Heart right ventricle (tissue), 16 donors: ENCODE measurements at places on chromosomes 11 and 22. TPM values are rescaled to one million over a fixed set of nuclear protein-coding genes. Genes with fewer than 3 reads are reported as not detected.
A peak's percentile ranks its signal among the peaks of the same experiment; 100 is the strongest.

The MS4A7 gene
- 23.9 TPM for total RNA-seq

The C11orf42 gene
- total RNA-seq = not detected

The CHRDL2 gene
- total RNA-seq = 6.3 TPM

DNA sequence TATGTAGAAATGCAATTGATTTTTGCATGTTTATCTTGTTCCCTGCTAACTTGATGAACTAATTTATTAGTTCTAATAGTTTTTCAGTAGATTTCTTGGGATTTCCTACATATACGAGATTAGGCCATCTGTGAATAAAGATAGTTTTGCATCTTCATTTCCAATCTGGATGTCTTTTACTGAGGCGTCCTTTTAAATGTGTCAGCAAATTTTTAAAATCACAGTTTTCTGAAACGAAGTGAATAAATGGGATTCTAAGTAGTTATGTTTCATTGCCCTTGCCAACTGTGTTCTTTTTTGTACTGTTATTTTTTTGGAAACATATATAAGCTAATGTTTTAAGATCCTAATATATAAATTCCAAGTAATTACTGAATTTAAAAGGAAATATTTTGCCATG is 50.0 kb downstream of the CYP2R1 start:
- peaks cover 12% of the 10 kb centered on the region for H3K36me3 ChIP-seq
- no peak overlapping the region for H3K4me3 ChIP-seq
- no peaks in the 10 kb centered on the region for H3K27me3 ChIP-seq
- no peak overlapping the region for H3K27ac ChIP-seq
- no peaks in the 10 kb centered on the region for H3K4me1 ChIP-seq

GRCh38 chr22:31490496-31490925 is 869 bp upstream of the EIF4ENIF1 start:
- peaks cover 39% of the 10 kb centered on the region for H3K4me1 ChIP-seq
- H3K27me3 ChIP-seq = no peaks in the 10 kb centered on the region
- peak overlapping the region; percentile 96 for H3K27ac ChIP-seq
- H3K36me3 ChIP-seq = peaks cover 28% of the 10 kb centered on the region

DNA sequence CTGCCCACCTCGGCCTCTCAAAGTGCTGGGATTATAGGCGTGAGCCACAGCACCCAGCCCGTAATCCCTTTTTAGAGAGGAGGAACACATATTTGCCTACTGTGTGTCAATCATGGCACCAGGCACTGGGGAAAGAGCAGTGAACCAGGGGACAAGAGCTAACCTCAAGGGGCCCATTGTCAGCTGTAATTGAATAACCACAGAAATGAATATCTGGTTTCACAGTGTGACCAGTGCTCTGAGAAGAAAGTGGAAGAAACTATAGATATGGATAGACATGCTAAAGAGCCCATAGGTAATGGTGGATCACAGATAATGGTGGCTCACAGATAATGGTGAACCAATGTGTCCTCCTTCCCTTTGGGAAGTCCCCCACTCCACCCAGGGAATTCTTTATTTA is 8.6 kb upstream of the KCTD14 start:
- H3K27ac ChIP-seq = no peak overlapping the region
- H3K4me3 ChIP-seq = no peak overlapping the region
- peaks cover 6% of the 10 kb centered on the region for H3K4me1 ChIP-seq
- no peaks in the 10 kb centered on the region for H3K27me3 ChIP-seq
- H3K36me3 ChIP-seq = no peaks in the 10 kb centered on the region

DNA sequence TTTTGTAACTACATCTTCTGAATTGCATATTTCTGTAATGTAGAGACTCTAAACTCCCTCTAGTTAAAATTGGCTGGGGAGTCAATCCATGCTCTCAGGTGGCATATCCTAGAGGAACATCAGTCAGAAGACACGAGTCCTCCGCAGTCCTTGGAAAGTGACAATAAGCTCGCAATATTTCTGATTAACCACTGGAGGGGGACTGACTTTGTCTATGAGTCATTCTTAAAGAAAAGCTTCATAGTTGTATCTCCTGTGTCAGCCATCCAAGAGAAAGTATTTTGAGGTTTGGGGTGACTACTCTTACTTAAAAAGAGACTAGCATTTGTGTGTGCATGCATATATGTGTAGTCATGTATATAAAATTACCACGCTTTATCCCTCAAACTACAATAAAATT is 60.2 kb downstream of the SLN start:
- no peaks in the 10 kb centered on the region for H3K4me1 ChIP-seq
- no peak overlapping the region for H3K4me3 ChIP-seq
- H3K36me3 ChIP-seq = no peaks in the 10 kb centered on the region
- H3K27ac ChIP-seq = no peak overlapping the region
- no peak for DNase-seq

- DNase-seq = no peak
- no peaks in the 10 kb centered on the region for H3K27me3 ChIP-seq
- no peak overlapping the region for H3K27ac ChIP-seq
These were observed 661.9 kb downstream of the ETS1 start for GRCh38 chr11:127925475-127925874.

- peaks cover 26% of the 10 kb centered on the region for H3K27me3 ChIP-seq
- H3K4me3 ChIP-seq = no peak overlapping the region
- peaks cover 5% of the 10 kb centered on the region for H3K4me1 ChIP-seq
- H3K36me3 ChIP-seq = no peaks in the 10 kb centered on the region
- no peak overlapping the region for H3K27ac ChIP-seq
- DNase-seq = no peak
These were observed 402.4 kb downstream of the MN1 start for GRCh38 chr22:27399161-27399560.

DNA sequence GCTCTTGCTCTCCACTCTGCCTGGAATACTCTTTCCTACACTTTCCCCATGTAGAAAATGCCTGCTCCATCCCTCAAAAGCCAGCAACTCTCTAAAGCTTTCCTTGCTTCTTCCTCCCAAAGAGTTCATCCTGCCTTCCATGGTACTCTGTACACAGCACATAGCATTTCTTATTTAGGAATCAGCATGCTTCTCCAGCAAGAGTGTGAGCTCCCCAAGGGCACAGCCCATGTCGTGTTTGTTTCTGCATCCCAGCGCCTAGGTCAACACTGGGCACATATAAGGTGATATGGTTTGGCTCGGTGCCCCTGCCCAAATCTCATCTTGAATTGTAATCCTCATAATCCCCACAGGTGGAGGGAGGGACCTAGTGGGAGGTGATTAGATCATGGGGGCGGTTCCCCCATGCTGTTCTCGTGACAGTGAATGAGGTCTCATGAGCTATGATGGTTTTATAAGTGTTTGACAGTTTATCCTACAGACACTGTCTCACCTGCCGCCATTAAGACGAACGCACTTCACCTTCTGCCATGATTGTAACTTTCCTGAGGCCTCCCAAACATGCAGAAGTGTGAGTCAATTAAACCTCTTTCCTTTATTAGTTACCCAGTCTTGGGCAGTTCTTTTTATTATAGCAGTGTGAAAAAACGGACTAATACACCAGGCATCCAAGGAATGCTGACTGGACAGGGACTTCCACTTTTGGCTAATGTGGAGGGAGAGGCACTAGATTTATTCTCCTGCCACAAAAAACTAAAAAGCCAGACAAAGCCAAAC is 8.2 kb downstream of the VPS37C start:
- H3K36me3 ChIP-seq = no peaks in the 10 kb centered on the region
- no peak overlapping the region for H3K4me3 ChIP-seq
- no peak overlapping the region for H3K27ac ChIP-seq
- no peaks in the 10 kb centered on the region for H3K27me3 ChIP-seq

DNA sequence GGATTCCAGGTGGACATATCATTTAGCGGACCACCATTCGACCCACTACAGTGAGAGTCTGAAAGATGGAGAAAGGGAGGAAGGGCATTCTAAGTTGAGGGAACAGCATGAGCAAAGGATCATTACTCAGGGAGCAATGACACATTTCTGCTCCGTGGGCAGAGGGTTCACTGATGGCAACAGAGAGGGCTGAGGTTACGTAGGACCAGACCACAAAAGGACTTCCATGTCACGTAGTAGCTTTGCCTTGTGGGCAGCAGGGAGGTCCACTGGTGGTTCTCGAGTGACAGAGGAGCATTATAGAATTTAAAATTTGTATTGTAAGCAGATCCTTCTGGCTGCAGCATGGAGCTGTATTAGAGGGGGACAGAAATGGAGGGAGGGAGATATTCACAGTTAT is 109.7 kb upstream of the NAV2 start:
- H3K27me3 ChIP-seq = no peaks in the 10 kb centered on the region
- no peak for DNase-seq
- no peak overlapping the region for H3K4me3 ChIP-seq
- no peaks in the 10 kb centered on the region for H3K36me3 ChIP-seq
- peaks cover 31% of the 10 kb centered on the region for H3K4me1 ChIP-seq

- no peak for DNase-seq
- H3K4me1 ChIP-seq = no peaks in the 10 kb centered on the region
- H3K4me3 ChIP-seq = no peak overlapping the region
- no peak overlapping the region for H3K27ac ChIP-seq
These were observed 13.6 kb upstream of the ZNRF3 start for GRCh38 chr22:28869736-28870135.

DNA sequence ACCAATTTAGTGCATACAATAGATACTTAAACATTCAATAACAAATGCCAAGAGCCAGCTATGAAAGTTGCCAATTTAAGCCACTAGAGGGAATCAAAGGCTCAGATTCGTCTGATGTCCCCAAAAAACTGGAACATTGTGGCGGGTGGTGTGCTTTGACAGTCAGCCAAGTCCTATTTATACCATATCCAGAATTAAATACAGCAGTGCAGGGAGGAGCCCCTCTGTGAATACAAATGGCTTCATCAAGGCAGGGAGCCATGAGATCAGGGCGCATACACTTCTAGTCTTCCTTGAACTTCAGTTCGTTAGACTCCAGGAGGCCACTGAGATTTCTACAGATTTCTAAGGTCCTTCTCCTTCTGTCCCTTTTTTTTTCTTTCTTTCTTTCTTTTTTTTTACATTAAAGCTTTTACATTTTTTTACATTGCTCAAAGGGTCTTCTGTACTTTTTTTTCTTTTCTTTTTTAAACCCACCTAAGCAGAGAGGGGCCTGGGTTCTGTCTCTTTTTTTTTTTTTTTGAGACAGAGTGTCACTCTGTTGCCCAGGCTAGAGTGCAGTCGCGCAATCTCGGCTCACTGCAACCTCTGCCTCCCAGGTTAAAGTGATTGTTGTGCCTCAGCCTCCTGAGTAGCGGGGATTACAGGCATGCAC is 41.5 kb upstream of the HSPA8 start:
- peaks cover 23% of the 10 kb centered on the region for H3K4me1 ChIP-seq
- peaks cover 3% of the 10 kb centered on the region for H3K27me3 ChIP-seq
- no peak overlapping the region for H3K4me3 ChIP-seq
- no peaks in the 10 kb centered on the region for H3K36me3 ChIP-seq

DNA sequence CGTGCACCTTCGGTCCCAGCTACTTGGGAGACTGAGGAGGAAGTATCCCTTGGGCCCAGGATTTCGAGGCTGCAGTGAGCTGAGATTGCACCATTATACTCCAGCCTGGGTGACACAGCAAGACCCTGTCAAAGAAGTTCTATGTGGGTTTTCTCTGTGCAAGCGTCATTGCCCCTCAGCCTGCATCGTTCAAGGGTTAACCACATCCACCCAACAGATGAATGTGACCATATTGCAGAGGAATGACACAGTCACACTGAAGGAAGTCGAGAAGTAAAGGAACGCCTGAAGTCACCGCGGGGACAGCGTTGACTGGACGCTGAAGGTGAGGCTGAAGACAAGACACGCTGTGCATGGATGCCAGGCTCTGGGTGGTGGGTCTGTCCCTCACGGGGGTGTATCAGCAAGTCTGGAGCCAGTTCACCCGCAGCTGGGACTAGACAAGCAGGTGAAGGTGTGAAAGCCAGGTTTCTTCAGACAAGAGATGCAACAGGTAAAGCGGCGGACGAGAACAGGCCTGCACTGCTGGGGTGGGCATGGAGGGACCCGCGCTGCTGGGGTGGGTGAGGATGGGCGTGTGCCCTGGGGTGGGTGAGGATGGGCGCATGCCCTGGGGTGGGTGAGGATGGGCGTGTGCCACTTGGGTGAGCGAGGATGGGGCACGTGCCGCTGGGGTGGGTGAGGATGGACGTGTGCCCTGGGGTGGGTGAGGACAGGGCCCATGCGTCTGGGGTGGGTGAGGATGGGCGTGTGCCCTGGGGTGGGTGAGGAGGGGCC is 36.5 kb upstream of the TOLLIP start:
- no peak overlapping the region for H3K27ac ChIP-seq
- peaks cover 8% of the 10 kb centered on the region for H3K27me3 ChIP-seq
- H3K36me3 ChIP-seq = no peaks in the 10 kb centered on the region

GRCh38 chr11:85661972-85662664 is 2.8 kb downstream of the CREBZF start:
- no peak for DNase-seq
- no peaks in the 10 kb centered on the region for H3K27me3 ChIP-seq
- H3K4me1 ChIP-seq = peaks cover 57% of the 10 kb centered on the region

- no peak overlapping the region for H3K4me3 ChIP-seq
- no peak overlapping the region for H3K27ac ChIP-seq
- H3K27me3 ChIP-seq = no peaks in the 10 kb centered on the region
- peaks cover 3% of the 10 kb centered on the region for H3K4me1 ChIP-seq
These were observed 7.0 kb downstream of the ALG8 start for GRCh38 chr11:78132475-78132874.

DNA sequence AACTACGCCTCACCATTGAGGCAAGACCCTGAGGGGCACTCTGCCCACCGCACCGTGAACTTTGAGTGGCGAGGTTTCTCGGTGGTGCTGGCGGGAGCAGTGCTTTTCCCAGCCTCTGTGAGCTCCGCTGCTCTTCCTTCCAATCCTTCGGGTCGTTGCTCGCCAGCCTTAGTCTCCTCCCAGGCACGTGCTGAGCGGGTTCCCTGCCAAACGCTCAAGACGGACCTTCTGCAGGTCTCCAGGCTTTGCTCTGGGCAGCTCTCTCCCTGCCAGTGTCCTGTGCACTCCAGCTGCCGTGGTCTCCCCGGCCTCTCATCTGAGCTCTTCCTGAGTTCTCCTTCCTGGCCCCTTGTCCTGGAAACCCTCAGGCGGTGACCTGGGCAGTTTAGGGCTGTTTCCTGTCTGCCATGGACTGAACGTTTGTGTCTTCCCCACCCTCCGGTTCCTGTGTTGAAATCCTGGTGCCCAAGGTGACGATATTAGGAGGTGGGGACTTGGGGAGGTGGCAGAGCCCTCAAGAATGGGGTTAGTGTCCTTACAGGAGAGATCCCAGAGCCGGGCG is 11.2 kb upstream of the MUC6 start:
- H3K36me3 ChIP-seq = no peaks in the 10 kb centered on the region
- no peak overlapping the region for H3K27ac ChIP-seq
- H3K4me3 ChIP-seq = no peak overlapping the region
- peaks cover 36% of the 10 kb centered on the region for H3K27me3 ChIP-seq

- H3K27me3 ChIP-seq = peaks cover 15% of the 10 kb centered on the region
- no peak for DNase-seq
These were observed 79.9 kb upstream of the PRR5 start for GRCh38 chr22:44622147-44622427.
